ENCODE measurements at places on chromosomes 7 and 10.

DNA sequence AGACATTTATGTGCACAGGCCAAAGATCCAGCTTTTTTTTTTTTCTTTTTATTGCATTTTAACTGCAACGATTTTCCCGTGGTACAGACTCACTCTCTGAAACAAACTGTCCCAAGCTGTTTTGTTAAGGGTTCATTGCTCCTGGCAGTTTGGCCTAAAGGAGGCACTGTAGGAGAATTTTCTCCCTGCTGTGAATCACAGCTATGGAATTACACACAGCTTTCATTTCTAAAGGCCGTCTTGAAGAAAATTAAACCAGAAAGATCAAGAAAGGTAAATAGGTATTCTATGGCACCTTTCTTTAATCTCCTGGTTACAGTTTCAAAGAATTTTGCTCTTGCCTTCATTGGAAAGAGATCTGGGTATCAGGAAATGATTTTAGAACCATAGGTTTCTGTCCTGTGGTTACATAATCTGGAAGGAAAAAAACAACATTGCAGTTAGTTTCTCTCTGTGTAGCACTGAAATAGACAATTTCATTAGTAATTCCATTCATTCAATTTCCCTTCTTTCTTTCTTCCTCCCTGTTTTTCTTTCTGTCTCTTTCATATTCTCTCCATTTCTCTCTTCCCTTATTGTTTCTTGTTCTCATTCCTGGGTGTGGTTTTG lies 51.2 kb downstream of the PDK4 start:
- DNase-seq: peak; percentile 17

DNA sequence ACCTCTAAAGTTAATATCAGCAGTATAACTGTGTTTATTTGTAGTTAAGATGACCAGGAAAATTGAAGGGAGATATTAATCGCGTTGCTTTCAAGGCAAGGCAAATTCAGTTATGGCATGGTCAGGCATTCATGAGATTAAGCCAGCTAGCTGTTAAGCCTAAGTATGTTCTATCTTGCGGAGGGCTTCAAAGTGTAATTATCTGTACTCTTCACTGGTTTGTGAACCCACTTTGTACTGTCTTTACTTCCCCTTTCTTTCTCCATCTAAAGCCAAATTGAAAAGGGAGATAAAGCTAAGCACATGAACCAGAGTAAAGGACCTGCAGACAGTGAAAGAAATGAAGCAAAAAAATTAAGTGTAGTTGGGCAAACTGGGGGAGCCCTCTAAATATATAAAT lies 483.1 kb upstream of the NRP1 start:
- no peak for DNase-seq

GRCh38 chr7:27324246-27324645 lies 81.6 kb downstream of the EVX1 start:
- DNase-seq: no peak

DNA sequence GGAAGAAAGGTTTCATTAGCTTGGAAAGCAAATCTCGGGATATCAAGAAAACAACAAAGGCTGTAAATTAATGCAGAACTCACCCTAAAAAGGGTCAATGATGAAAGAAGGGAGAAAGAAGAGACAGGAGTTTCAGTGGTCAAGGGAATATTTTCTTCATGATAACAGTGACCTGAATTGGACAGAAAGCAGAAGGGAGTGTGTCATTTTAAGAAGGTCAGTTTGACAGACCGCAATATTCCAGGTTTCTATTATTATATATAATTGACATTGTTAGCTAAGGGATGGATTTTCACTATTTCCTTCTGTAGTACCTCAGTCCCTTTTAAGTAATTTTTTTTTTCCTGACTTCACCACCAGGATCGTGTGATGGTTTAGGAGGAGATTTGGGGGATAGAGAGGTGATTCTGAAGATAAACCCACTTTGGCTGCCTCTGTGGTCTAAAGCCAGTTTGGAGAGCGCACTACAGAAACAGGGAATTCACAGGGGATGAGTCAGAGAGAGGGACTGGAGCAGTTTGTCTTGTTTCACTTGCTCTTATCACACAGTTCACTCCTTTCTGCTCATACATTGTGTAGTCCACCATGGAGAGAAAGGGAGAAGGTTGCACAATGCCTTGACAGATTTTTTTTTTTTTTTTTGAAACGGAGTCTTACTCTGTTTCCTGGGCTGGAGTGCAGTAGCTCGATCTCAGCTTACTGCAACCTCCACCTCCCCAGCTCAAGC lies 417.9 kb downstream of the AUTS2 start:
- DNase-seq: no peak

DNA sequence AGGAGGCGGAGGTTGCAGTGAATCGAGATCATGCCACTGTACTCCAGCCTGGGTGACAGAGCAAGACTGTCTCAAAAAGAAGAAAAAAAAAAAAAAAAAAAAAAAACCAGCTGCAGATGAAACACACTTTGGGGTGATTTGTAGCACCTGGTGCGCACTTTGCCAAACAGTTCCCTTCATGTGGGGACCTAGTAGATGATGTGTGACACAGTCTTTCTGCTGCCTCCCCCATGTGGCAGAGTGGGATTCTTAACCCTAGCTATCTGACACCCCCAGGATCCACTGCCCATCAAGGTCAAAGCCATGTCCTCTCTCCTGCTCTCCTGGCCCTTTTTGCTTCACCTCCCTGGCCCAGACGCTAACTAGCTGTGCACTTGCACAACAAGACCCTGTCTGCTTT lies 52.1 kb upstream of the PDZD8 start:
- no peak for DNase-seq

DNA sequence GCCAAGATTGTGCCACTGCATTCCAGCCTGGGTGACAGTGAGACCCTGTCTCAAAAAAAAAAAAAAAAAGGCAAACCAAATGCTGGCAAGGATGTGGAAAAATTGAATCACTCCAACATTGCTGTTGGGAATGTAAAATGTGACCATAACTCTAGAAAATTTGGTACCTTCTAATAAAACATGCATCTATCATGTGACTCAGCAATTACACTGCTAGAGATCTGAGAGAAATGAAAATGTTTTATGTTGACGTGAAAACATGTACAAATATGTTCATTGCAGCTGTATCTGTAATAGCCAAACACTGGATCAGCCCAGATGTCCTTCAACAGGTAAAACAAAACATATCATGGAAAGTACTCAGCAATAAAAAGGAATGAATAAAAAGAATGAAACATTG lies 30.8 kb upstream of the SAR1A start:
- DNase-seq: no peak

- DNase-seq: no peak
Observed at GRCh38 chr10:112374724-112375541, 1.0 kb downstream of the ACSL5 start.

DNA sequence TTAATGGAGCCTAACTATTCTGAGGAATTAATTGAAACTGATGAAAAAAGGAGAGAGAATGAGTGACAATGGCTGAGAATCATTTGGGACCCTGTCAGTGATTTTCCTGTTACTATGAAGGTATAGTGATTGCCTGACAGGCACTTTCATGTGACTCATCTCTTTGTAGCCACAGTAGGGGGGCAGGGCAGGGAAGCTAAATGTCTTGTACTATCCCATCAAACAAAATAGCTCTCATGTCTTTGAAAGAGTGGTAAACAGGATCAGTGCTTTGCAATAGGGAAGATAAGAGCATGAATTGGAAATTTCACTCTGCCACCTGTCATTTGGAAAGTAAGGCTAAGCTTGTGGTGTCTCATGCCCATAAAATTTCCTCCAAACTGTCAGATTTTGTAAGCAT lies 94.5 kb upstream of the GSDME start:
- peak; percentile 70 for DNase-seq

- no peak for DNase-seq
Observed at GRCh38 chr10:114938856-114939193, 830 bp downstream of the TRUB1 start.

DNA sequence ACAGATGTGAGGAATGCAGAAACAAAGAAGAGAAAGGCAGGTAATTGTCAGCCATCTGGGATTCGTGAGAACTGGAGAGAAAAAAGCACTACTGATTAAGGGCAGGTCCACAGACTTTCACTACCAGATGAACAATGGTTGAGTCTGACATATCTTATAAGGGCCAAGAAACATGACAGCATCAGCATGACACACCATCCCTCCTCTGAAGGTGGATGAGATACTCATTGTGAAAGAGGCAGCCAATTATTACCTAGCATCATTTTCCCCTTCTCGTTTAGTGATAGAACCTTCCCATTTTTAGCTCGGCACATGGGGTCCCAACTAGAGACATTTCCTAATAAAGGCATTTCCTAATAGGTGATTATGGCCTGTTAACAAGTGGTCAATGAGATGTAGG lies 19.2 kb upstream of the MET start:
- no peak for DNase-seq

- no peak for DNase-seq
Observed at GRCh38 chr7:95367606-95368005, 28.6 kb downstream of the PON3 start.

DNA sequence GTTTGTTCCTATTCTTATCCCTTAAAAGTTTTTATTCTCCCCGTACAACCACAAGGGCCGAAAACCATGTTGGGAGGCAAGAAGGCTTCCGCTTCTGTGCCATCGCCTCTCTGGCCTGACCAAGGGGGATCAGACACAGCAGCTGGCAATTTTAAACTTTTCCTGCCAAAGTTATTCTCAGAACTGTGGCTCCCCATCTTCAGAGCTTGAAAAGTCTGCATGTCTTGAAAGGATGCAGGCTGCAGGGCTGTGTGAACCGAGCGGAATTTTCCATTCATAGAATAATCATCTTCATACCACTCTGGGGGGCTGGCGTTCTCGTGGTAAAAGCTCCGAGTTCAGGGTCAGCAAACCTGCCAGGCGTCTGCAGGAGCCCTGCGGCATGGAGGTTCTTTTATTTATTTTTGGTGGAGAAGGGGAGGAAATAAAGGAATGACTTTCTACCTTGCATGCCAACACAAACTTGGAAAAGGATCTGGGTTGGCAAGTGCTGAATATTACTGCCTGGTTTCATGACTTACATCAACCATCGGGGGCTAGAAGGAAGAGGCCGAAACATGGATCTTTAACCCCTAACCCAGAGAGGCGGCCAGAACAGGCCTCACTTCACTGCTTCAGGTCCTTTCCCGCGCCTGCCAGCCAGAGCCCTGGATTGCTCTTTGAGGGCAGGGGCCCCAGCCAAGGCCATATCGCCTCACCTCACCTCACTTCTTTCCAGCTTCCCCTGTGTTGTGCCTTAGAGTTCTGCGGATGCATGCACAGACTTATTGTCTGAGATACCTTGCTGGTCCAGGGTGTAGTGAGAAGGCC lies 3.0 kb upstream of the NANOS1 start:
- DNase-seq: no peak

DNA sequence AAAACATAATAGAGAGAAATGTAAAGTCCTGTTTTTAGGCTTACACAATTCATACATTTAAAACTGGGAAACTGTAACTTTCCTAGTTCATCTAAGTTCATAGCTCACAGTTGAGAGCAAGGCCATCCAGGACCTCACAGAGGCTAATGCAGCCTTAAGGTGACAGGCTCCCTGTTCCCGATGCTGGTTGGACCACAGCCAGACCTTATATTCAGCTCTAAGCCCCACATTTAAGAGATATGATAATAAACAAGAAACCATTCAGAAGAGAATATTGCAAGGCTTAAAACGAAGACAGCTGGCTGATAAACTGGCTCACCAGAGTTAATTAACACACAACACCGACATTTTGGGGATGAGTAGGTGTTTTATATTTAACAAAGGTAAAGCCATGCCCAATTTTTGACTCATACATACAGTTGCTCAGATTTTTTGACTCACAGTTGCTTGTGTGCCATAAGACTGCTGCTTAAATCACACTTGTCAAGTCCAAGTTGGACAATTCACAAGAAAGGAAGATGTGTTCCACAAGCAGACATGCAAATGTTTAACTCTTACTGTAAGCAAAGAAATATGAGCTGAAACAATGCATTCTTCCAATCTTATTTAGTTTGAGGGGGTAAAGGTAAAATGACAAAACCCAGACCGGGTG lies 41.1 kb upstream of the TMEM213 start:
- peak; percentile 77 for DNase-seq

DNA sequence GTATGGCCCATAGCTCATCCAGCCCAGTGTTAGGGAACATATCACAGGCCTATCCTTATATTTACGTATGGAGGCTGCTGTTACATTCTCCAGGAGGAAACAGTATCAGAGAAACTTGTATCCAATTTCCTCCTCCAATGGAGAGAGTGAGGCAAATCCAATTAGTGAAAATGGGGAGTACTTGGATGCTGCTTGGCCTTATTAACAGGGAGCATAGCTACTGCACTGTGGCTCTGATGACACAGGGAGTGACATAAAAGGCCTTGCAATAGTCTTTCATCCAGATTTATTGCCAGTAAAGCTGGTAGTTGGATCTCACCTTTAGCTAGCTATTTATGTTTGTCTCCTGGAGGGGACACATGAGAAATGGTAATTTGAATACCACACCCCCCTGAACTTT lies 313.2 kb upstream of the MTPN start:
- no peak for DNase-seq

- DNase-seq: peak; percentile 91
Observed at GRCh38 chr7:112721366-112721765, 68.8 kb downstream of the TMEM168 start.

DNA sequence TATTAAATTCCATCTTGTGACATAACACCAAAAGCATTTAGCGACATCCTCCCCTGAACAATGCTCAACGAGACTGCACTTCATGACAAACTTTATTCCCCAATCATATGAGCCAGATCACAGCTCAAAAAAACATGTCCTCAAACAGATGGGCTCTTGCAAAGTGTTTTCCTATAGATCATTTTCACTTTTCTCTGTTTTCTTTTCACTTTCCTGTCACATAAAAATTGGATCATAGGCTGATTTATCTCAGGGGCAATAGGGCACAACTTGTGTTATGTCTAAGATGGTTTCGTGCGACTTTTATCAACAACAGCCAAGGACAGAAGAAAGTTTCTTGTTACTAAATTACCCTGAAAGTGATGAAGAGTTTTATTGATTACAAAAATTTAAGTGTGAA lies 206.1 kb downstream of the WDR11 start:
- no peak for DNase-seq

GRCh38 chr10:78524941-78525340 lies 491.3 kb downstream of the RPS24 start:
- DNase-seq: no peak

GRCh38 chr10:131203456-131204357 lies 107.8 kb downstream of the TCERG1L start:
- no peak for DNase-seq

DNA sequence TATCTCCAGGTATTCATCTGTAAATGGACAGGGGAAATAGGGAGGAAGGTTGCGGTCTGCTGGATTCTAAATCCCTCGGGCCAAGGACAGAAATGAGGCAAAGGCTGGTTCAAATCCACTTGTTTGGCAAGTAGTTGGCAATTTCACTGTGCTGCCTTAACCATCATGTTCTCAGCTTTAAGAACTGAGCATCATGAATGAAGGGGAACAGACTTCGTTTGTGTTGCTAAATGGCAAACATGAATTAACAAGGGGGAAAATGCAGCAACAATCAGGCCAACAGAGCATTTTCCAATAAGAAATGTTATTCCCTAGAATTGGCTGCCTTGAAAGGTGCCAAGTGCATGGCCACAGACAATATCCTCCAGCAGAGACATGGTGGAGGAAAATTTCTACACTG lies 36.9 kb downstream of the PARD3 start:
- DNase-seq: peak; percentile 84

- no peak for DNase-seq
Observed at GRCh38 chr7:120691915-120692314, 166.0 kb downstream of the TSPAN12 start.

GRCh38 chr10:4351723-4352413 lies 474.1 kb upstream of the AKR1E2 start:
- no peak for DNase-seq

Data from brain (organoid and tissue), 16 donors.